ENCODE measurements at places on chromosomes 16 and 17.

- no peak for DNase-seq
Observed at GRCh38 chr16:85357924-85358505, 245.7 kb upstream of the CIBAR2 start.

DNA sequence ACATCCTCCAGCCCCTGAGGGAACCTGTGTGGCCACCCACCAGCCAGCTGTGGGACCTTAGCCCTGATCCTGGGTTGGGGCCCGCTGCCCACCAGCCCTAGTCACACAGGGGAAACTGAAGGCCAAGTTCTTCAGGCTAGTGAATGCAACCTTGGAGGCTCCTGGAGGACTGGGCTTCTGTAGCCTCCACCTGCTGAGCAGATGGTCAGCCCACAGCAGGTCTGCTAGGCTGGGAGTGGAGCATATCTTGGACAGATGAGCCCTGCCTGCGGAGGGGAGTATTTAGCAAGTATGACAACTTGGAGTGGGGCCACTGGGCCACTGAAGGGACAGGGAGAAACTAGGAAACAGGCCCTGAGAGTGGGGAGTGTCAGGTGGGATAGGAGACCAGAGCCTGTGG, 4.1 kb downstream of the DPEP3 start:
- DNase-seq = no peak

DNA sequence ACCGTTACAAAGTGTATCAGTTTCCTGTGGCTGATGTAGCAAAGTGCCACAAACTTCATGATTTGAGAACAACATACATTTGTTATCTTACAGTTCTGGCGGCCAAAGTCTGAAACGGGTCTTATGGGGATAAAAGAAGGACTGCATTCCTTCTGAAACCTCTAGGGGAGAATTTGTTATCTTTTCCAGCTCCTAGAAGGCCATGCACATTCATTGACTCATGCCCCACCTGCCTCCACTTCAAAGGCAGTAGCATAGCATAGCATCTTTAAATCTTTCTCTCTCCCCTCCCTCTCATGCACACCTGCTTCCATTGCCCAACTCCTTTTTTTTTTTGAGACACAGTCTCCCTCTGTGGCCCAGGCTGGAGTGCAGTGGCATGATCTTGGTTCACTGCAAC, 190.7 kb upstream of the DYNLRB2 start:
- no peak for DNase-seq

- DNase-seq = no peak
Observed at GRCh38 chr16:22188595-22189442, 17.3 kb upstream of the EEF2K start.

DNA sequence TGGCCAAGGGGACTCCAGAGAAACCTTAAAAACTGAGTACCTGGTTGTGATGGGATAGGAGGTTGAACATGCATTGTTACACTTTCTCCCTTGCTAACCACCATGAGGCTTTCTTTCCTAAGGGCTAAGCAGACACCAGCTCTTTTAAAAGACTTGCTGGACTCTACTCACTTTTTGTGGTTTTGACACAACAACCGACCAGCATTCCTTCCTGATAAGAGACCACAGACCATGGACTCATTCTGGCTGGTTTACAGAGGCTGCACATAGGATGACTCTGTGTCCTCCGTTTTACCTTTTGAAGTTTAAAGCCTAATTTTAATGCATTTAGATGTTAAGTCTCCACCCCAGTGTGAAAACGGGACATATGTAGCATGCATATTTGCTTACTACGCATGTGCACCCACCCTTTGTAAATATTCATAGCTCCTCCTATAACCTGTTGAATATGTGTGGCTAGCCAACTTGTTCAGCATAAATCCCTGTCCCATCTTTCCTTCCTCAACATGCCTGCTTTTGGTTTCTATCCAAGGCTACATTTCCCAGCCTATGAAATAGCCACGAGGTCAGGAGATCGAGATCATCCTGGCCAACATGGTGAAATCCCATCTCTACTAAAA, 475.9 kb downstream of the GRIN2A start:
- no peak for DNase-seq

GRCh38 chr17:75485688-75486087, 29.3 kb downstream of the TMEM94 start:
- DNase-seq = no peak

GRCh38 chr16:83586461-83587200, 221.1 kb upstream of the HSBP1 start:
- no peak for DNase-seq

DNA sequence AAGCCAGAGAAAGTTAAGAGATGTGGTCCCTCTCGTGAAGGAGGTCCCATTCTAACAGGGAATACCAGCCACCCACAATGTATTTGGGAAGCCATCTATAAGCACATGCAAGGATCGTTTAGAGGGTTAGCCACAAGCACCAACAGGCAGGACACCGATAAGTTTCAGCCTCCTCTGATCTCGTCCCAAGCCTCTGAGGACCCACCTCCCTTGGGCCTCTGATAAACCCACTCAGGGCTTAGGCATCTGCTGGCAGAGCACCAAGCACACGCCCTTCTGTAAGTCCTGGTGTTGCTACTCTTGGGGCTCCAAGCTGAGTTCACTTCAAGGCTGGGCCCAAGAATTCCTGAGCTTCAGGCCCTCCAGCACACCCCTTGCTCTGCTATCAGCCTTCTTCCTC, 5.4 kb upstream of the PNPO start:
- DNase-seq = no peak

Data from stimulated activated CD4-positive, alpha-beta T cell treated with anti-CD3 and anti-CD28 coated beads, Interleukin-1b, Interleukin-23, amount 100 ng/mL, for 1 hour (primary cell).